ENCODE measurements at places on chromosomes 16 and 17.

- no peak for DNase-seq
Observed at GRCh38 chr17:55354941-55355340, 66.7 kb downstream of the MMD start.

DNA sequence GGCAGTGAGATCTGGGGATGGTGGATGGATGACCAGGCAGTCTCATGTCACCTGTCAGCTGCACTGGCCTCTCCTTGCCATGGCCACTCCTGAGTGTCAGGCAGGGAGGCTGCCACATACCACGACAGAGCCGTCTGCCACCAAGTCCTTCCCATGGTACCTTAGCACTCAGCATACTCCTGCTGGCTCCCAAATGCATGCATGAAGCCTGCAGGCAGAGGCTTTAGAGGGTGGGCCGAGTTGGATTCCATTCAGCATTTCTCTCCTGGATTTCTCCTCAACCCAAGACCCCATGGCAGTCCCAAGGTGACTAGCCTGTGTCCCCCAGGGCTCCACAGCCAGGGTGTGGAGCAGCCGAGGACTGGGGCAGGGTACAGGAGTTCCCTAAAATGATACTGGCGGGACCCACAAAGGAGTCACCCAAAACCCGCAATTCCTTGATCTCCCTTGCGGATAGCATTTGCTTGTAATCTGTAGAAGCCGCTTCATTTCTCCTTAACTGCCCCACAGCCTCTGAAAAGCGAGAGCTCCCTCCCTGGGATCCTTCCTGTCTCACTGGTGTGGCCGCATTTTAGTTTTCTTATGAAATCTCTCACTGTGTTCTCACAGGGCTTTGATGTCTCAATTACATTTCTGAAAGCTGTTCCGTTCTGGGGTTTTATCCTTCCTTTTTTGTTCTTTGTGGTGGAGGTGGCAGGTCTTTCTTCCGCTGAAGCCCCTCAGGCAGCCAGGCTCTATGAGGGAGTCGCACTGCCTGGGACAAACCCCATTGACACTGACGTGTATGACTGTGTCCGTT, 141.4 kb downstream of the SOCS1 start:
- no peak for DNase-seq

DNA sequence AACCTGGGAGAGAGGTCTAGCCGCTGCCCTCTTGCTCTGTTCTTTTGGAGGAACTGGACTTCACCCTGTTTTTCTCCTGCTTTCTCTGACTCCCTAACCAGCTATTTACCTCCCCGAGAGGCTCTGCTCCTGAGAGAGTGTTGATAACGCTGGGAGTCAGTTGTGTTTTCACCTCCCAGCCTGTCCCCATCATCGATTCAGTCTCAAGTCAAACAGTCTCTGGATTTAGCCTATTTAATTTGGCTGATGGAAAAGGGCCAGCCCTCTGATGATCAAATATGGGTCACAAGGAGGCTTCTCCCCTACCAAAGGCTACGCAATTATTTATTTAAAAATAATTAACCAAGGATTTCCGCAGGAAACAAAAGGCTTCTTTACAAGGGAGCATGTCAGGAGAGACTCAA, 31.8 kb downstream of the HNF1B start:
- DNase-seq, result no peak

GRCh38 chr17:65751263-65751662, 189.8 kb upstream of the AXIN2 start:
- no peak for DNase-seq

DNA sequence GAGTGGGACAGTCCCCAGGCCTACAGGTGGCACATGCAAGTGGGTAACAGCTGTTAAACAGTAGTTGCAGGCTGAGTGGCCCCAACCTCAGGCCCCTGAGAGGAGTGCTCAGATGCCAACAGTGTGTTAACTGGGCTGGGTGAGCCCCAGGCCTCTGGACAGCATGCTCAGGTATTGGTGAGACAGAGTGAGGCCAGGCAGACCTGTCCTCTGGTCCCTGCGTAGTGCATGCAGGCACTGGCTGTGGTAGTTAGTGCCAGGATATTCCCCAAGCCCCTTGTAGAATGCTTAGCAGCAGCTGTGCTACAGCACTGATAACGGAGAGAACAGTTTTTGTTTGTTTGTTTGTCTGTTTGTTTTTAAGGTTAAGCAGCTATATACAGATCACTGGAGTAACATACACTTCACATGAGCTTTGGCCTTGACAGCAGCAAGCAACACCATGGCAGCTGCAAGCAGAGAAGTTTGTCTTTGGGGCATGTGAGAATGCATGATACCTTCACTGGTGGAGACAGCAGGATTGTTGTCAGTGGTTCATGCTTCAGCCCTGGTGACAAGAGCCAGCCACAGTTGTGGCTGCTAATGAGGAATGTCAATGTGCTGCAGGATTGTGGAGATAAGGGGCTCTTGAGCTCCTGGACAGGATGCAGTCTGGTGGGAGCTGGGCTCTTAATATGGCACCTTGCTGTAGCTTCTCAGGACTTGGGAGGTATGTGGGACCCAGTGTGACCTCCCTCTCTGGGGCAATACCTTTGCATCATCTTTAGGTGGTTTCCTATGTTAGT, 614.4 kb downstream of the CDH11 start:
- DNase-seq, result no peak

DNA sequence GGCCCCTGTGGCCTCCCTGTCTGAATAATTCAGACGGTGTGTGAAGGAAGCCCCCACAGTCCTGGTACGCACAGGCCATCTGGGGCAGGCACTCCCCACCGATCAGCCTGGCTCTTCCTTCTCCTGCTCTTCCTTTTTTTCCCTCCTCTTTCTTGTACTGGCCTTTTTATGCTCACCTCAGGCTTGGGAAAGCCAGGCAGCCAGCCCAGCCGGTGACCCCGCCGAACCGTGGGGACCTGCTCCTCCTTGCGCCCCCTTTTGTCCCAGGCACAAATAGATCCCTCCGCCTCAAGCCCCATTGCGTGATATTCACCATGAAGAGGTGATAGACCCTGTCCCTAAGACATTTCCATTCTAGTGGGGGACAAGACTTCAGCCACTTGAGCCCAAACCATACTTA, 80.2 kb upstream of the BRD7 start:
- DNase-seq, result no peak

GRCh38 chr17:83046448-83047181, 32.8 kb upstream of the METRNL start:
- DNase-seq, result no peak

- DNase-seq, result no peak
Observed at GRCh38 chr17:78641243-78641642, 64.0 kb upstream of the DNAH17 start.
